ENCODE measurements at places on chromosomes 7 and 10.

GRCh38 chr10:29183301-29183945 lies 105.4 kb upstream of the LYZL1 start:
- no peak for DNase-seq

DNA sequence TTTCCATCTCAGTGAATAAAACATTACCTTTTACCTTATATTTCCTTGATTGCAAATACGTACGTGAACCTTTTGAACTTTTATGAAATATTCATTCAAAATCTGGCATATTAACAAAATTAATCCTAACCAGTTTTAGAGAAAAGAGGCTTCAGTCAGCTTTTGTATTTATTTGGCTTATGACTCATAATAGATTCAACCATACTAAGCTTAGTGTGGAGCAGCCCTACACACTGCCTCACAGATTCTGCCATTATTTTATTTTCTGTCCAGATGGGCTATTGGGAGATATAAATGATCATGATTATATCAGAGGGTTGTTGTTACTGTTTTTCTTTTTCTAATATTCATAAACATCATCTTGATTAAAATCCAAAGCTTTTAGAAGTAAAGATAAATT lies 325.5 kb downstream of the GPR37 start:
- no peak for DNase-seq

DNA sequence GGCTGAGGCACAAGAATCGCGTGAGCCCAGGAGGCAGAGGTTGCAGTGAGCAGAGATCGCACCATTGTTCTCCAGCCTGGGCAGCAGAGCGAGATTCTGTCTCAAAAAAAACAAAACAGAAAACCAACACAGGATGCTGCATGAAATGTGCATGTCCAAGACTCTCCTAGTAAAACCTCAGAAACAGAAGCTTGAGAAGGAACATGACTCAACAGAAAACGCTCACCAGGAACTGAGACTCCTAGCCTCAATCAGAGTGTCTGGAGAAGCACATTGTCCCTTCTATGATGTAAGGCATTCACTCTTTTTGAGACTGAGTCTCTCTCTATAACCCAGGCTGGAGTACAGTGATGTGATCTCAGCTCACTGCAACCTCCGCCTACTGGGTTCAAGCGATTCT lies 168.3 kb downstream of the MYOF start:
- no peak for DNase-seq

- no peak for DNase-seq
Measured at GRCh38 chr7:112449353-112449752, 907 bp upstream of the IFRD1 start.

- DNase-seq: no peak
Measured at GRCh38 chr7:145462463-145462862, 626.6 kb upstream of the TPK1 start.

DNA sequence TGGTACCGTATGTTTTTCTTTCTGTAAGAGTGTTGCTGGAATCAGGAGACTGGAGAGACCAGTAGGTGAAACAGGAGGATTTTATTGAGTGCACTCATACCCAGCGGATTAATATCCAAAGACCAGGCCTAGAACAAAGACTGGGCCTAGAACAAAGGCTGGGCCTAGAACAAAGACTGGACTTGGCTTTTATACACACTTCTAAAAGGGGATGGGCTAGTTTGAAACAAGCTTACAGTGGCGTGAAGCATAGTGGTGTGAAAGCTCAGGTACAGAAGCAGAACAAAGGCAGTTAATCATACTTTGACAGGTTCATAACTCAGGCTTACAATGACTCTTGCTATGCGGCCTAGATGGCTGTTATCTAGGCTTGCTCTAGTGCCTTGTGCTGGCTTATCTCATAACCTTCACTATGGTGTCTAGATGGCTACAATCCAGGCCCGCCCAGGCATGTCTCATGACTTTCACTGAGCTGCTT lies 67.7 kb downstream of the TRIM24 start:
- no peak for DNase-seq

DNA sequence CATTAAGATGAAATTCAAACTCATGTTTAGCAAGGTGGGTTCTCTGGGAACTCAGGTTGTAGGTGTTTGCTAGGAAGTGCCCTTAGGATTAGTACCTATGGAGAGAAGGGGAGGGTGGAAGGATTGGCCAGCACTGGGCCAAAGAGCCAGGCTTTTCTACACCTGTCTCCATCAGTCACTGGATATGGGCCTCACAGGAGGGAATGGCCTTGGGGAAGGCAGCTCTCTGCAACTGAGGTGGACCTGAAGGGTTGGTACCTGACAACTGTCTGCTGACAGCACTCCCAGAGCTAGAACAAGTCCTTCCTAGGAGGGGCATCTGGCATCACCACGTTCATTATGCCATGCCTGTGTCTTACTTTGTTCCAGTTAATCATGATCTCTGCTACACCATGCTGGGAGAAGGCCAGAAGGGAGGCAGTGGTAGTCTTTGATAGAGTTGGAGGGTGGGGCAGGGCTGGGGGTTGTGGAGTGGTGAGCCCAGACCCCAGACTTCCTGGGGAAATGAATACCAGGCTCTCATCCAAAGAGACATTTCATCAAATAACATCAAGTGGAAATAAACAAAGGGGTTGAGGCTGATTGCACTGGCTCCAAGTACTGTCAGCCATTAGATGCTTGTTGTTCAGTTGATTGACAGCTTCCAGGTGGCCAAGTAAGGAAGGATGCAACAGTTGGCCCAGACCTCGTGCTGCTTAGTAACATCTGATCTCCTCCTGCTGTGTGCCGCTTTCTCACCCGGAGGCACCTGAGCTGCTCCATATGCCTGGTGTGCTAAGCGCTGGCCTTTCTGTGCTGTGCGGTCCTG lies 70.6 kb upstream of the PIK3CG start:
- no peak for DNase-seq

- no peak for DNase-seq
Measured at GRCh38 chr10:122083478-122084025, 94.6 kb downstream of the TACC2 start.

DNA sequence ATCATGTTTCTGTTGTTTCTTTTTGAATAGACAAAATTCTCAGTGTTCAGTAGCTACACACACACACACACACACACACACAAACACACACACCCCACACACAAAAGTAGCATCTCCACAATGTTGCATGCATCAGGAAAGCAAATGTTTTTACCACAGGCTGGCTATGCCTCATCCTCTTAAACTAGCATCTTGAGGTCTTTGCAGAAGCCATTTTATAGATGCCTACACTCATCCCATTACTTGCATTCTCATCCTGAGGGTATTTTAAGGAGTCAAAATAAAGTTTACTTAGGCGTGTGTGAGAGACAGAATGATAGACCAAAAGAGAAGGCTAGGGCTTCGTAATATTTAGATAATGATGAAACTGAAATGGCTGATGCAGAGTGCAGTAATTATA lies 7.9 kb upstream of the INHBA start:
- DNase-seq: no peak

DNA sequence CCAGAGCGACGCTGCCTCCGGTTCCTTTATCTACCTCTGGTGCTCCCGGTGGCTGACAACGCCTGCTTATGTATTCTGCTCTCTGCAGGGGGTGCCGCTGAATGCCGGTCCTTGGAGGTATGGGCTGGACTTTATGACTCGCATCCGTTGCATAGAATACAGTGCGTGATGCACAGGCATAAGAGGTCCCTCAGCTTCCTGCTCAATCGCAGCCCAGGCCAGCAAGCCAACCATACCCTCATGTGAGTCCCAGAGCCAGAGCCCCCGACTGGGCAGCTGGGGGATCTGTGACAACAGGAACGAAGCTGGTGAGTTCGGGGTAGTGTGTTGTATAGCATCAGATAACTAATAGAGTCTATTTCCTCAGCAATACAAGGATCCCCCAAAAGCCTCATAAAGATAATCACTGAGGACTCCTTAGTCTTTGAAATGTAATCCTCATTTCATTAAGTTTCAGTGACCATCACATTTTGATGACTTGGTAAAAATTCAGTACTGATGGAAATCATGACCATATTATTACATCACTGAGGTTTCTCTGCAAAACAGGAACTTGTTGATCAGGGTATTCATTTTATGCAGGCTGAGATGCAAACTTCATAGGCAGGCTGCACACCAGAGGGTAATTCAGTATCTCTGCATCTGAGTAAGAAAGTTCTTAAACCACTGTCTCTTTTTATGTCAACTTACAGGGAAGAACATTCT lies 607.8 kb downstream of the PTPRN2 start:
- no peak for DNase-seq

- no peak for DNase-seq
Measured at GRCh38 chr7:134527979-134528371, 608 bp downstream of the AKR1B10 start.

DNA sequence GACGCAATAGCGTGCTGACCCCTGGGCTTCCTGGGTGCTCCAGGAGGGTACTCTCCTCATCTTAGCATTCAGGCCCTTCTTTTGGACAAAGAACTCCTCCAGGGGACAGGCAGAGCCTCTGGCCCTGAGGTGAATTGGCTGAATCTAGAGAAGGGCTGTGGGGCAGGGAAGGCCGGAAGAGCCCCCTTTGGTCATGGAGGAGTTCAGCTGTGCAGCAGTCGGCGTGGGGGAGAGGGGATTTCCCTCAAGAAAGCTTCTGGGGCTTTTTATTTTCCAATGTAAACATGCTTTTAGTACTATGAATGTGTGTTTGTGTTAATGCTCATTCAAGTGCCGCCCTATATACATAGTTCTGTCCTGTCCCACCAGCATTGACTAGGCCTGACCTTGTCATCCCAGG lies 38.8 kb downstream of the FIGNL1 start:
- DNase-seq: no peak

DNA sequence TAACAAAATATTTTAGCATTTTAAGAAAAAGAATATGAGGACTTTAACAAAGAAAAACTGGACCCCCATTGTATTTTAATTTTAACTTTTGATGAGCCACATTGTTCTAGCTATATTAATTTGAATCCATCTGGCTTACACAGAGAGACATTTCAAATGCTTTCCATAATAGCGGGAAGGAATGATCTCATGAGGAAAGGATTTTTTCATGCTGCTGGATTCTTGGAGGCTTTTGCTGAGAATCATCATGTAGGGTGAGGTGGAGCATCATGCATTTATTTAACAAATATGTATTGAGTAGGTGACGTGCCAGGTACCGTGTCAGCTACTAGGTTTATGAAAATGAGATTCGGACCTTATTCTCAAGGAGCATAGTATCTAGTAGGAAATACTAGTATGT lies 1006.3 kb downstream of the SORCS1 start:
- no peak for DNase-seq

GRCh38 chr10:7085147-7085912 lies 325.5 kb downstream of the SFMBT2 start:
- DNase-seq: no peak

- no peak for DNase-seq
Measured at GRCh38 chr10:17143055-17143690, 13.6 kb upstream of the CUBN start.

- no peak for DNase-seq
Measured at GRCh38 chr7:152173372-152174070, 148.0 kb downstream of the GALNT11 start.

DNA sequence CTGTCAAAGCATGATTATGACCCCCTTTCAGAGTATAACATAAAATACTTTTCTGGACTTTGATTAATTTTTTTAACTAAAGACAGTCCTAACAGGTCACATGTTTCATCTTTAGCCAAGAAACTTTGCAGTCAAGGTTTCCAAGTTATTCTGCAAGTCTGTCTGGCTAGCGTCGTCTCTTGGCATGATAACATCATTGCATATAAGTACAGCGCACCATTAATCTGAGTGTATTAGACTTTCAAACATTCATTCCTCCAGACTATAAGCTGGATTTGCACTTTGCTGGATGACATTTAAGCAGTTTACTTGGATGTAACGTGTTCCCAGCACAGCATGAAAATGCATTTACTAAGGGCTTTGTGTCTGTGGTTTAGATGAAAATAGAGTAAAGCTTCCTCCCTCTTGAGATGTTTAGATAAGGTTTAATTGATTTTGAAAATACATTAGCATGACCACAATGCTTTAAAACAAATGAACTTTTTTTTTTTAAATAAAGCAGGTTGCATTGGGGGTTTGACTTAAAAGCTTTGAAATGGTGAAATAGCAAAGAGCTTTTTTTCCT lies 349.0 kb upstream of the MTPN start:
- DNase-seq: no peak

DNA sequence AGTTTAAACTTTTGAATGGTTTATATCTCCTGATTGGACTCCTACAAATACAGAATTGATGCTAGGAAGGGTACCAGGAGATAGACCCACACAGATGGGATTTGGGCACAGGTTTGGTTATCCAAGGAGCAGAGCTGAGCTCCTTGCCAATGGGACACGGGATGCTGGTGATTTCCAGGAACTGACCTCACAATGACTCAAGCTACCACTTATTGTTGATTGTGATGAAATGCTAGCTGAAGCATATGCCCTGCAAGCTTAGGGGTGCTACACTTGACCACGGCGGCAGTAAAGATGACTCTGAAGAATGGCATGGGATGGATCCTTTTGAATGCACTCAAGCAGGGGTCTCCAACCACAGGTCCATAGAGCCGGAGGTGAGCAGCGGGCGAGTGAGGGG lies 45.5 kb upstream of the VKORC1L1 start:
- DNase-seq: no peak

GRCh38 chr7:28266402-28266801 lies 85.8 kb upstream of the JAZF1 start:
- DNase-seq: no peak

- no peak for DNase-seq
Measured at GRCh38 chr7:14936554-14936953, 34.0 kb upstream of the DGKB start.

- DNase-seq: no peak
Measured at GRCh38 chr7:73869011-73869798, 8.2 kb downstream of the TMEM270 start.

- DNase-seq: no peak
Measured at GRCh38 chr7:127717502-127718339, 65.7 kb downstream of the SND1 start.

DNA sequence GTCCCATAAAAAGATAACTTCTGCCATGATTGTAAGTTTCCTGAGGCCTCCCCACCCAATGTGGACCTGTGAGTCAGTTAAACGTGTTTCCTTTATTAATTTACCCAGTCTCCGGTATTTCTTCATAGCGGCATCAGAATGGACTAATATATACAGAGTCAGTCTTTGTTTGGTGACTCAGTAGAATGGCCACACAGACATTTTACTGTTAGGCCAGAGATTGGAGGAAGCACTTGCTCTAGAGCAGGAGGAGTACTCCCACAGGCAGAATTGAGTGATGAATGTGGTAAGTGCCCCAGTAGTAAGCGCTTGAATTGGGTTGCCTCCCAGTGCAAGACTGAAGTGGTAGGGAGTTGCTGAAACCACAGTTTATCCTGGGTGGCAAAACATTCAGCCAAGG lies 149.5 kb upstream of the SMIM30 start:
- no peak for DNase-seq

- DNase-seq: no peak
Measured at GRCh38 chr7:155002411-155003091, 373 bp downstream of the PAXIP1 start.

- DNase-seq: no peak
Measured at GRCh38 chr10:75568450-75569130, 137.2 kb downstream of the LRMDA start.

- no peak for DNase-seq
Measured at GRCh38 chr10:22531008-22531407, 183.4 kb downstream of the PIP4K2A start.

GRCh38 chr7:122893486-122893885 lies 7.2 kb upstream of the CADPS2 start:
- DNase-seq: no peak

Measured in T-cell (primary cell).